ENCODE measurements at places on chromosomes 1 and 21. TPM values are rescaled to one million over a fixed set of nuclear protein-coding genes. Genes with fewer than 3 reads are reported as not detected.
A peak's percentile ranks its signal among the peaks of the same experiment; 100 is the strongest.

Gene NTRK1
- 0.20 TPM for total RNA-seq

Gene AIRE
- not detected for total RNA-seq

- DNase-seq = no peak
- no peaks in the 10 kb centered on the region for H3K27me3 ChIP-seq
- H3K36me3 ChIP-seq = peaks cover 81% of the 10 kb centered on the region
These were observed 12.6 kb downstream of the ETS2 start for GRCh38 chr21:38818325-38818723.

DNA sequence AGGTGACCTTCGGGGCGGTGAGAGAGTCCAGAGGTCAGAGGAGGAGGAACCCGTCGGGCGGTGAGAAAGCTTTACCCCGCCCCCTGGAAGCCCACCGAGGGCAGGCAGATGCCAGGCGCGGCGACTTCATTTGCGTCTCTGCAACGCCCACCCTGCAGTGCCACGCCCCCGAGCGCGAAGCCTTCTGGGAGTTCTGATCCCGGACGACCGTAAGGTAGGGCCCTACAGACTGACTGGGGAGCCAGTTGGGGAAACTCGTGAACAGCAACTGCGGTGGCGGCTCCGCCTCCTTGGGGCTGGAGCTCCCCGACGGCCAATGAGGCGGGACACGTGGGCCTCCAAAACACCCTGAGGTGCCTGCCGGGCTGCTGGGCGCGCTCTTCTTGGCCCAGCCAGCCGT, 46.0 kb upstream of the EDARADD start:
- no peak for DNase-seq
- no peaks in the 10 kb centered on the region for H3K36me3 ChIP-seq
- no peak overlapping the region for H3K4me3 ChIP-seq
- H3K27me3 ChIP-seq = no peaks in the 10 kb centered on the region

DNA sequence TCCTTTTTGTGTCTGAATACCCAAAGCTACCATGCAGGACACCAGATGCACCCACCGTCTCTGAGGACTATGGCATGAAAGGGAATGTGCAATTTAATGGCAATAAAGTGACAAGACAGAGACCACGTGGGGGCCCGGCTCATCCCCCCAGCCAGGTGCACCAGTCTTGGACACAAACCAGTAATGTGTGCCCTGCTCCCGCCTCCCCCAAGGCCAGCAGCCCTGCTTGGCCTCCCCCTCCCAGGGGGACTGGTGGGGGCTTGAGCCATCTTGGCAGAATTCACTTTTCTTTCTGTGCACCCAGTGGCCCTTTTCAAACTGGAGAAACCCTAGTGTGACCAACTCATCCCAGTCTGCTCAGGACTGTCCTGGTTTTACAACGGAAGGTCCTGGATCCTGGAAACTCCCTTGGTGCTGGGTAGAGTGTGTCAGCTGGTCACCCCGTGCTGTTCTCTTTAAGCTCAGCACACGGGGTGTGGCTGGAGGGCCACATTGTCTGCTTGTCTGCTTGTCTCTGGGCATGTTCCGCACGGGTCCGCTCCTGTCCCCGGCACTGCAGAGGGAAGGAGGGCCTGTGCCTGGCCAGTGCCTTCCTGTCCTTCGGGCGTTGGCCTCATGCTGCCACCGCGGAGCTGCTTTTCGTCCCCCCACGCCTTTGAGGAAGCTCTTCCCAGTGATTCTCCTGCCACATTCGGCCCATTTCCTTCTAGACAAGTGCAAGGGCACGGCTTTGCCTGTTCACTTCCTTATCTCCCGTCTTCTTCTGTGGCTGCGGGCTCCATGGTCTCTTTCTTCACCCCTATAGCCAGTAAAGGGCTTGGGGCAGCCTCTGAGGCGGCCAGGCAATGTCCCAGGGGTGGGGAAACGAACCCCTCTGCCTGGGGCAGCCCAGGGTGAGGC, 45.8 kb upstream of the TTC34 start:
- peaks cover 15% of the 10 kb centered on the region for H3K27me3 ChIP-seq
- H3K4me3 ChIP-seq = no peak overlapping the region
- DNase-seq = peak; percentile 27
- no peak overlapping the region for H3K27ac ChIP-seq
